Erythroblast (primary cell): ENCODE measurements at places on chromosomes 2 and 18.
A peak's percentile ranks its signal among the peaks of the same experiment; 100 is the strongest.

- no peak for DNase-seq
Observed at GRCh38 chr2:177143444-177143843, 69.2 kb upstream of the HNRNPA3 start.

DNA sequence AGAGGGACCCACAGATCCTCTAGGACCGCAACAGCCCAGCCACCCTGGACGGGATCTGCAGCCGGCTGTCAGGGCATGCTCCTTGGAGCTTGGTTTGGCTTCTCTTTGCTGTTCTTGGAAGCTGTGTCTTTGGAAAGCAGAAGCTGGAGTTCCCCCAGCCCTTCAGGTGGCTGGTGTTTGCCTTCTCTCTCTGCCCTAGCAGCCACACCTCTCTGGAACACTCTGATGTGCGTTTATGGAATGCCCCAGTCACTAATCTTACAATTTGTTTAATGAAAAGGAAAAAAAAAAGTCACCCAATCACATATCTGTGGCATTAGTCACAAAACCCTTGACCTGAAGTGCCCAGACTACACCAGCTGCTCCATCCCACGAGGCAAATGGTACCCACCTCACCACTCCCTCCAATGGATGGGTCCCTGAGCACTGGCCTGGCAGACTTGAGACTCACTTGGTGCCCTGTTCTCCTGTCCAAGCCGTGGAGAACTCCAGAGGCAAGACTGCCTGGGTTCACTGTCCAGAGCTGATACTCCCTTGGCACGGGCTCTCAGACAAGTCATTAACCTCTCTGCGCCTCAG is 70.2 kb upstream of the DAPL1 start:
- DNase-seq = no peak

GRCh38 chr2:120105360-120105759 is 92.5 kb downstream of the EPB41L5 start:
- DNase-seq = no peak

DNA sequence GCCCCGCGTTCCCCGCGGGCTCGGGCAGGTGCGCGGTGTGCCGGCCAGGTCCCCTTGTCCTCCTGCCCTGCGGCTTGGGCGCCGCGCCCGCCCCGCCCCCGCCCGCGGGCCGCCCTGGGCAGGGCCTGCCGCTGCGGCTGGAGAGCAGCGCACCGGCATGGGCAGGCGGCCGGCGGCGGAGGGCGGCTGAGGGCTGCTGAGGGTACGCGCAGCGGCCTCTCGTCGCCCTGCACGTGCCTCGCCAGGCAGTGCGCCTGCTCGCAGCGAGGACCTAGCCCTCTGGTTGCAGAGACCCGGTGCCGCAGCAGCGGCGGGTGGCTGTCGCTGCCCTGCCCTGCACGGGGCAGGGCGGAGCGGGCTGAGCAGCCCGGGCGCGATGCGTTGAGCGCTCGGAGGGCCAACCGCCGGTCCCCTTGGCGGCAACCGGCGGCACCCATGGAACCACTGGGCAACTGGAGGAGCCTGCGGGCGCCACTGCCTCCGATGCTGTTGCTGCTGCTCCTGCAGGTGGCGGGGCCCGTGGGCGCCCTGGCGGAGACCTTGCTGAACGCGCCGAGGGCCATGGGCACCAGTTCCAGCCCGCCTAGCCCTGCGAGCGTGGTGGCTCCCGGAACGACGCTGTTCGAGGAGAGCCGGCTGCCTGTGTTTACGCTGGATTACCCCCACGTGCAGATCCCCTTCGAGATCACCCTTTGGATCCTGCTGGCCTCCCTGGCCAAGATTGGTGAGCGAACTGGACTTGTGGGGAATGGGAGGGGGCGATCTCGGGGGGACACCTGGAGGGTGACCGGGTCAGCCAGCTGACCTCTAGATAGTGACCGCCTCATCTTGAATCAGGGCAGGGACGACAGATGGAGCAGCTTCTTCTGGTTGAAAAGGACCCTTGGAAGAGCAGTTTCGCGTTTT is at the start of gene SLC9A2:
TSS of gene SLC9A2 (plus strand) at position 140 of the 906 bp plus-strand sequence. CDS start at position 436, 296 bp downstream.
- DNase-seq = peak; percentile 44

- no peak for DNase-seq
Observed at GRCh38 chr2:206526416-206526815, 83.1 kb downstream of the ADAM23 start.

DNA sequence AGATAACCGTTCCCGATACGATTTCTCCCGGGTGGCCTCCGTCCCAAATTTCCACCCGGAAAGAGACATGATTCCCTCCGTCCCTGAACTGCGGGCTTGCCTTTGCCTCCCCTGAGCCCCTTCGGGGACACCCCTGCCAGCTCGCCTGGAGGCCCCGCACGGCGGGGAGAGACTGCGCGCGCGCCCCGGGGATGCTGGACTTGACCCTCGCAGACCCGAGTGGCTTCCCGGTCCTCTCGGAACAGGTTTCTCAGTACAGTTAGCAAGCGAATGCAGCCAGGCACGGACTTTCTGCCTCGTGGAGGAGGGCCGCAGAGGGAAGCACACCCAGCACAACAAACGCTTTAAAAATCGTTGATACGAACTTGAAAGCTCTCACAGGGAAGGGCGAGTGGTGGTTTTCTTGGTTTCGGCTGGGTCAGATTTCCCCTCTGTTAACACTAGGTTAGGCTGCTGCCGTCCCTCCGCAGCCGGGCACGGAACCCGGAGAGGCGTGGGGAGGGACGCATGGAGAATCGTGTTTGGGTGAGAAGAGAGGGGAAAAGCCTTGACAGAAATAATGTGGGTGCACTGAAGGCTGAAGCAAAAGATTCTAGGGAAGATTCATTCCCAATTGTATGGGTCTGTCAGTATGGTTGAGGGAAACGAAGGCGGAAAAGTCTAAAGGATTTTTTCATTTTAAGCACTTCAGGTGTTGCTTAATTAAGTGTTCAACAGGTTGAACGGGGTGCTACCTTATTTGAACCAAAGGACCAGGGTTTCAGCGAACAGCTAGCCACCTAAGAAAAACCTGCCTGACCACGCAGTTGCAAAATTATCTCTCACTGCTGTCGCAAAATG is 916 bp downstream of the TNFRSF11A start:
- peak; percentile 54 for DNase-seq

- DNase-seq = no peak
Observed at GRCh38 chr2:95345081-95345562, 48.0 kb downstream of the KCNIP3 start.

DNA sequence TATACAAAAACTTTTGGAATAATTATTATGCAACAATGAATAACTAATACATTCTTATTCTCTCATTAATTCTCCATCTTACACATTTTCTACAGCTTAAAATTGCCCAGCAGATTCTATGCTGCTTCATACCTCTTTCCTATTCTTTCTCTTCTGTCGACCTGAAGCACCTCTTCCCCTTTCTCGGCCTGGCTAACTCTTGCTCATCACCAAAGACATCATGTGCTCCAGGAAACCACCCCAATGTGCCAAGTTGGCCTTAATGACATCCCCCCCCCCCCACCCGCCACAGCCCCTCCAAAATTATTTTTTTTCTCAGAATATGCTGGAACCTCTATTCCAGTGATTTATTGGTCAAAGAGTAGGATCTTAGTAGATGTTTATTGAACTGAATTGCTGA is 43.6 kb downstream of the ZNF521 start:
- no peak for DNase-seq

GRCh38 chr2:181660181-181660580 is 3.3 kb upstream of the CERKL start:
- no peak for DNase-seq

DNA sequence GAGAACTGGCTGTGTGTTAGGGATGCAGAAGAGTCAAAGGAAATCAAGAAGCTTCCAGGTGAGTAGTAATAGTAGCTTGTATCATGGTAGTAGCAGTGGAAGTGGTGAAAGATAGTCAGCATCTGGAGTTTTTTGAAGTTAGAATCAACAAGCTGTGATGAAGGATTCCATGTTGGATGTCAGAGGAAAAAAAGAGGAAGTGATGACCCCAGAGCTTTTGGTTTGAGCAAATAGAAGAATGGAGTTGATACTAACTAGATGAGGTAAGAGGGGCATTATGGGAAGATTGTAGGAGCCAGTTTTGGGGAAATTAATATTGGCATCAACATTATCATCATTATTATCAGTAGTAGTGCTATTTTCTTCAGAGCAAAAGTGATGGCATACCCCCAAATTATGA is 542.2 kb downstream of the XIRP2 start:
- no peak for DNase-seq

- no peak for DNase-seq
Observed at GRCh38 chr18:35172451-35173035, 68.3 kb upstream of the ZNF397 start.

DNA sequence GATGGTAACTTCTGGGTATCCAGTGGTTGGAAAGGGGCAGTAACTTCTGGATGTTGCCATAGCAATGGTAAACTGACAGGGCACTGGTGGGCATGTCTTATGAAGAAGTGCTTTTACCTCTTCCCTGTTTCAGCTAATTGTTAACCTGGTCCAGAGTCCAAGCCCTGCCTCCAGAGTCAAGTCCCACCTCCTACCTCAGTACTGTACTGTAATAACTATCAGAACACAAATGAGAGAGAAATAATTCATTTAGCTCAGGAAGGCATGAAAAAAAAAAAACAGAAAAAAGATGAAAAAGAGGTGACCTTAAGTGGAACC is 237.0 kb downstream of the ZNF804A start:
- no peak for DNase-seq

DNA sequence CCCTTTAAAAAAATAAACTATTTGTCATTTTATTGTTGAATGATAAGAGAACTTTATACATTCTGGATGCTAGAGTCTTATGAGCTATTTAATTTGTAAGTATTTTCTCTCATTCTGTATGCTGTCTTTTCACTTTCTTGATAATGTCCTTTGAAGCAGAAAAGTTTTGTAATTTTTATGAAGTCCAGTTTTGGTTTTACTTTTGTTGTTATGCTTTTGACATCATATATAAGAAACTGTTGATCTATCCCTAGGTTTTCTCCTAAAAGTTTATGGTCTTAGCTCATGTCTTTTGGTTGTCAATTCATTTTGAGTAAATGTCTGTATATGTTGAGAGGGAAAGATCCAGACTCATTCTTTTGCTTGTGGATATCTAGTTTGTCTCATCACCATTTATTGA is 52.5 kb downstream of the TMEM247 start:
- DNase-seq = no peak

GRCh38 chr2:211867845-211868451 is 670.7 kb downstream of the ERBB4 start:
- no peak for DNase-seq

DNA sequence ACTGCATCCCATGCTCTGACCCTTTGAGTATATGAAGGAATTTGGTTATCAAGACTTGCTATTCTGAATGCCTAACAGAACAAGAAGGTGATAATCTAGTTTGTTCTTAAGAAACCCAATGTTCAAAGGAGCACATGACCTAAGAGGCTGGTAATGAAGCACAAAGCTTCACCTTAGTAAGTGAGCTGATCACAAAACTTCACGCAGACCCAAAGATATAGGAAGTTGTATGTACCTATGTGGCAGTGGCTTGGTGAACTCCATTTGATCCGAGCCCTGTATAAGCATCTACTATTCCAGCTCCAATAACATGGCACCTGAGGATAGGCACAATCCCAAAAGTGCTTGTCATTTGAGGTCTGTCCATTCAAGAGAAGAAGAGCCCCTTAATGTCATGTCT is 78.6 kb downstream of the ANKRD44 start:
- no peak for DNase-seq

DNA sequence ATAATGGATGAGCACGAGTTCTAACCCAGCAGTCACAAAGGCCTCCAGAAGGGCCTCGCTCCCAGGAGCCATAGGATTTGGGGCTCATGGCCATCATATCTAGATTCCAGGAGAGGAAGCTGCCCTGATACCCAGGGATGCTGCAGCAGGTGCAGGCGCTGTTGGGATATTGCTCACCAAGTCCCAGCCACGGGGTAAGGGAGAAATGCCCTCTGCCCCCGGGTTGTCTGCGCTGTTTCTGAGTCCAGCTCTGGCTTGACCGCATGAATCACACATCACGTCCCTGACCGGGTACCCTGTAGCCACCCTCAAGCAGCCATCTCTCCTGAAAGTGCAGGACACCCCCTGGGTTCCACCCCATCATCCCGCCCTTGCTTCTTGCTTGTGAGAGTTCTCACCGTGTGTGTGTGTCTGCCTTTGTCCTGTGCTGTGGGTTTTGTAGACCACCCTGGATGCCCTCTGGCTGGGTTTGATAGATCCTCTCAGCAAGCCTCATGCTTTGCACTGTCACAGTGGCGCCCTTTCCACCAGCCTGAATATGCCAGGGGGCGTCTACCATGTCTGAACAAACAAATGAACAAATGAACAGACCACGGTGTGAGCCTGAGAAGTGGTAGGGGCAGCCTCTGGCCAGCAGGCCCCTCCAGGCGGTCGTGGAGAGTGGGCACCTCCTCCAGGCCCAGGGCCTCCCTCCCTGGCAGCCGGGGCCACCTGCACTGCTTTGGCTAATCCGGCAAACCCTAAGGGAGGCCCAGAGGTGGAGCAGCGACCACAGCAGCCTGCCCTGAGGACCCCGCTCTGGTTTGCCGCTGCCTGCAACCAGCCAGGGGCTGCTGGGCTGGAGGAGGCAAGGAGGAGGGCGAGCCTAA is 32.1 kb downstream of the ADRA2B start:
- DNase-seq = no peak

GRCh38 chr18:50320719-50321118 is 33.2 kb upstream of the CXXC1 start:
- no peak for DNase-seq

- no peak for DNase-seq
Observed at GRCh38 chr2:72813841-72814240, 12.0 kb downstream of the EXOC6B start.

DNA sequence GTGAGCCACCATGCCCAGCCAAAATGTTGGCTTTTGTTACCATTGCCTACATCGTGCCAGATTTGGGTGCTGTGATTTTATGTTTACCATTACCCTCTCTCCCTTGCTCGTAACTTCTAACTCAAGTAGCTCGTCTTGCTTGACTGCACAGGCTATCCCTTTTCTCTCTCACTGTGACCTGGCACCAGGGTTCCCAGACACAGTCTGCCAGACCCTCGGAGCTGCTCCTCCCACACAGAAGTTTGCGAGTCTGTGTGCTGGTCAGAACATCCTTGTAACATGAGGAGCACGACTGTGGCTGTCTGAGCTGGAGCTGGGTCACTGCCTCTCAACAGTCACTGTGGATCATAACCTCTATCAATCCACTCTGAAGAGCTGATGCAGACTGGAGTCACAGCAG is 152.5 kb upstream of the ACKR3 start:
- DNase-seq = no peak

DNA sequence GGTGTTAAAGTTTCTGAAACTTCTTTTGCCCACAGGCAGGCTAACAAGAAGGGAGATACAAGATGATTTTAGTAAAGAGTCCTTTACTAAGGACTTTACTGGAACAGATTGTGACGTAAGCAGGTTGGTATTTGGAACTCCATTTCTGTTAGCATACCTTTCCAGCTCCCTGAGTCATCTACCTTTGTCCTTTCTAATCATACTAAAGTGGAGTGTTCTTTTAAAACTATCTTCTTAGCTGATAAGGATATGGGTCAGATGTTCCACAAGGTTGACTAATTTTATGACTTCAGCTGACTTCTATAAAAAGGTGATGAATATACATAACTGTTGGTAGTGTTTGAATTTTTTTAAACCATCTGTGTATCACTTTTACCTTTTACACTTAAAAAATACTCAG is 21.1 kb downstream of the UGP2 start:
- DNase-seq = no peak

GRCh38 chr18:25288340-25288938 is 63.5 kb downstream of the ZNF521 start:
- DNase-seq = no peak
